ENCODE measurements at places on chromosomes 12 and 14.

DNA sequence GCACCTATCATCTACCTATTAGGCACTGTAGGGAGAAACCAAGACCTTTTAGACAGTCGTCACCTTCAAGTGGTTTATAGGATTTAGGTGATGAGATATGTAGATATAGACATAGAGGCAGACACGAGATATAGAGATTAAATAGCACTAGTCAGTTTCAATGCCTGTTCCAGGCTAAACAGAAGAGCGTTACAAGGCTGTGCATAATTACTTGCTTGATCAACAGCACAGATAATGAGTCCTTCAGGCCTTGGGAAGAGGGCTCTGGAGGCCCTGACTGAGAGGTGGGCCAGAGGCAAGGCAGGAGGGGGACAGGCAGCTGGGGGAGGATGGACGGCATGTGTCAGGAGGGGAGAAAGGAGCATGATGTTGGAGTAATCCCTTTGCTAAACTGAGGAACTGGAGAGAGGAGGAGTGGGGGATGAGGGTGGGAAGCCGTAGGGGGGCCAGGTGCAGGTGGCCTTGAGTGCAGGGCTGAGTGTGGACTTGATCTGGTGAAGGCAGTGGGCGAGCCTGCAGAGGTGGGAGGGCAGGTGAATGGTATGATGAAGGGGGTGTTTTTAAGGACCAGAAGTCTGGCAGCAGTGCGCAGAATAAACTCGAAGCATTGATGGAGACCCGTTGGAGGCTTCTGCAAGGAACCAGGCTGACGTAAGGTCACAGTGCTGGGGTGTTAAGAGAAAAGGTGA, 43.9 kb upstream of the ATP23 start:
- DNase-seq: no peak

DNA sequence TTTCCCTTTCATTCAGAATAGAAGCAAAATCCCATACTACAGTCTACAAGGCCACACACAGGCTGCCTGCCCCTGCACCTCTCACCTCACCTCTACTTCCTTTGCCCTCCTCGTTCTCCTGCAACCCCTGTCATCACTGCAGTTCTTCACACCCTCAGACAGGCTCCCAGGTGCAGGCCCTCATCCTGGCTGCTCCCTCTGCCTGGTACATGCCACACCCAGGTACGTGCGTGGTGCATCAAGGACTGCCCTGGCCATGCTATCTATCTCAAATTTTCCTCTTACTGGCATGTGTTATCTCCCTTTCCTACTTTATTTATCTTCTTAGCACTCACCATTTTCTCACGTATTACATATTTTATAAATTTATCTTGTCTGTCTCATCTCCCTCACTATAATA, 24.3 kb downstream of the TM7SF3 start:
- no peak for DNase-seq

DNA sequence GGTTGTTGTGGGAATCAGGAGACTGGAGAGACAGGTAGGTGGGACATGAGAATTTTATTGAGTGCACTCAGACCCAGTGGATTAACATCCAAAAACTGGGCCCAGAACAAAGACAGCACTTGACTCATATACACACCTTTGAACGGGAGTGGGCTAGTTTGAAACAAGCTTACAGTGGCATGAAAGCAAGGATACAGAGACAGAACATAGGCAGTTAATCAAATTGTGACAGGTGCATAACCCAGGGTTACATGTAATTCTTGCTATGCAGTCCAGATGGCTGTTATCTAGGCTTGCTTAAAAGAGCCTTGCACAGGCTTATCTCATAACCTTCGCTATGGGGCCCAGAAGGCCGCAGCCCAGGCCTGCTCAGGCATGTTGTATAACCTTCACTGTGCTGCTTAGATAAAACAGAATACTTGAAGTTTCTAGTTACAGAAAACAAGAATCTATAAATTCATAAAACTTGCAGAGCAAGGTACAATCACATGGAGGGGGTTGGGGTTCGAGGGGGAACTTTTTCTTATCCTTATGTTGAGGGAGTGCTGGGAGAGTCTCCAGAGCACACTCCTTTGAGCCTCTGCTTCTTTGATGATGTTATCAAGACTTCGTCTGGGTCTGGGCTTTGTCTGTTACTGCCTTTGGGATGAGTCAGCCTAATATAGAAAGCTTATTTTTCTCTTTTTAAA, 81.7 kb downstream of the TNFAIP2 start:
- no peak for DNase-seq

GRCh38 chr14:32578181-32578580, 249.1 kb downstream of the AKAP6 start:
- no peak for DNase-seq

- DNase-seq: no peak
Measured at GRCh38 chr12:120078868-120079267, 37.7 kb downstream of the RAB35 start.

Data from activated T-cell treated with anti-CD3 and anti-CD28 coated beads for 48 hours (primary cell).